ENCODE measurements at places on chromosomes 4 and X. TPM values are rescaled to one million over a fixed set of nuclear protein-coding genes. Genes with fewer than 3 reads are reported as not detected.

DNA sequence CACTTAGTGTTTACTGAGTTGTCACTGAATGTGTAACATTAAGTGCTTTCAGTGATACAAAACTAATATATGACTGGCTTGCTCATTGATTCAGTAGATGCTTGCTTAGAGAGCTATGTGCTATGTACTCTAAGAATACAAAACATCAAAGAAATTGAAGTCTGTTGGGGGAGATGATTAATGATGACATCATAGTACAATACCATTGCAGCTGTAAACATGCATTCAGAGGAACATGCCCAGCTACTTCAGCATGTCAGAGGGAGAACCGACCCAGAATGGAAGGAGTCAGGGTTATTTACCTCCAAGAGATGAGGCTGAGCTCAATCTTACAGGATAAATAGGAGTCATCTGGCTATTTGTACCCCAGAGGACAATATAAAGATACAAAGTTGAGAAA, 290.8 kb downstream of the TENM3 start:
- DNase-seq = no peak
- H3K4me3 ChIP-seq = no peak overlapping the region
- H3K27ac ChIP-seq = no peak overlapping the region
- H3K27me3 ChIP-seq = no peaks in the 10 kb centered on the region

DNA sequence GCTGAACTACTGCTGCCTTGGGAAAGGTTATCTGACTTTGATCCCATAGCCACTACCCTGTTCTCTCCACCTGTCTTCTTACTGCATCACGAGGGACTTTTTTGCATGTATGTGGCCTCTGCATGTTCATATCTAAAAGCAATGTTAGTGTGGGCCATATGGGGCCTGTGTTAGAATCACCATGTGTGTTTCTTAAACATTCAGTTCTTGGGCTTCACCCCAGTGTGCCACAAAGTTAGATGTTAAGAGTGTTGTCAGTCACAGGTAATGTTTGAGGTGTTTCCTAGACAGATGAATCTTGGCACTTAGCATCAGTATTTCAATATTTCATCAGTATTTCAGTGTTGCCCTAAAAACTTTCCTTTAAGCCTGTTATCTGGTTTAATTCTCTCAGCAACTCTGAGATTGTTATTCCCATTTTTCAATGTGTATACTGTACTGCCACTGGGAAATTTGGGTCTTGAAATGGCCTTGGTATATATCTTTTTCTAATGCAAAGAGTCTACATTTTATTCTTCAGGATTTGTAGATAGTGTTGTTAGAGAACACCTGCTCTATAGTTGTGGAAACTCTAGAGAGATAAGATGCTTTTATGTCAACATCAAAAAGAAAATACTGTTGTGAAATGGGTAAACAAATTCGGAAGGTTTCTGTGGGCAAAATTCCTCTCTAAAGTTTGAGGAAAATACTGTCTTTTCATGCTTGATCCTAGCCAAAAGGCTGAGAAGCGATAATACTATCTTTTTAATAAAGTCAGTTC, 259.7 kb downstream of the BMPR1B start:
- H3K4me1 ChIP-seq = no peaks in the 10 kb centered on the region
- no peak overlapping the region for H3K4me3 ChIP-seq
- no peak overlapping the region for H3K27ac ChIP-seq
- no peak for DNase-seq
- H3K36me3 ChIP-seq = no peaks in the 10 kb centered on the region

- no peak for DNase-seq
- peak overlapping the region; percentile 80 for H3K4me3 ChIP-seq
- no peaks in the 10 kb centered on the region for H3K27me3 ChIP-seq
- peak overlapping the region; percentile 90 for H3K27ac ChIP-seq
- H3K4me1 ChIP-seq = peaks cover 48% of the 10 kb centered on the region
- no peaks in the 10 kb centered on the region for H3K36me3 ChIP-seq
Measured at GRCh38 chr4:38663090-38663800, 754 bp upstream of the KLF3 start.

- no peaks in the 10 kb centered on the region for H3K36me3 ChIP-seq
- H3K4me3 ChIP-seq = no peak overlapping the region
- no peaks in the 10 kb centered on the region for H3K27me3 ChIP-seq
- H3K4me1 ChIP-seq = no peaks in the 10 kb centered on the region
Measured at GRCh38 chr4:169032883-169033645, 23.0 kb upstream of the CBR4 start.

DNA sequence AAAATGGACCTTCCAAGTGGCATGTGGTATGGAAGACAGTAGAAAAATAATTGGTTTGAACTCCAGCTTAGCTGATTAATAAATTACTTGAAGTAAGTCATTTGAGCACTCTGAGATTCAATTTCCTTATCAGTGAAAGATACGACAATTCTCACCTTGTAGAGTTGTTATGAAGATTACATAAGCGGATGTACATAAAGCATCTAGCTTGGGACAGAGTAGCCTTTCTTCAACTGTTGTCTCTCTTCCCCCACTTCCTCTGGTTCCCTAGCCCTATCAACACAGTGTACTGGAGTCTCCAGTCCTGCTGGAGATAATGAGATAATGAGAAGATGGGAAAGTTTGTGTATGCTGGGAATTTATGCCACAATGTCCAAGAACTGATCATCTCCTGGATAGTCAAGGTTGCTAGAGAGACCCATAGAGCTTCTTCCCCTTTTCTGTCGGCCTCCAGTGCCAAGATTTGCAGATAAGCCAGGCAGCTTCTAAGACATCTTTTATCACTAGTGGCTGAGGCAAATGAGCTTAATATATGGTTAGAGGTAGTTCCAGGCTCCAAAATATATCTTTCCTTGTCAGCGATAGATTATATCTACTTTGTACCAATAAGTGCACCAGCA, 33.9 kb downstream of the VSIG4 start:
- H3K27me3 ChIP-seq = no peaks in the 10 kb centered on the region
- H3K36me3 ChIP-seq = no peaks in the 10 kb centered on the region
- H3K4me1 ChIP-seq = peaks cover 17% of the 10 kb centered on the region

SYN1 gene
- not detected for total RNA-seq

CSAG2 gene
- not detected for total RNA-seq

ATP2B3 gene
- not detected for total RNA-seq
